ENCODE measurements at places on chromosomes 11 and 22.

DNA sequence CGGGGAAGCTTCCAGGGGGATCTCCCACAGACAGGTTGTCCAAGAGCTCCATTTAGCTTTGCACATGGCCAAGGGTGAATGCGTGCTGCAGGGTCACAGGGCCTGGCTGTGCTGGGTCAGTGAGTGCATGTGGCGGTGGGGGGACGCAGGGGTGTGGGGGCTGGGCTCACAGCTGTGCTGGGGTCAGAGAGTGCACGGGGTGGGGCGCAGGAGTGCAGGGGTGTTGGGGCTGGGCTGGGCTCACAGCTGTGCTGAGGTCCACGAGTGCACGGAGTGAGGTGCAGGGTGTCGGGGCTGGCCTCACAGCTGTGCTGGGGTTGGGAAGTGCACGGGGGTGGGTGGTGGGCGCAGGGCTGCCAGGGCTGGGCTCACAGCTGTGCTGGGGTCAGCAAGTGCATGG is 557.7 kb downstream of the BRD1 start:
- no peak for DNase-seq

GRCh38 chr11:59263225-59263894 is 50.6 kb upstream of the MPEG1 start:
- DNase-seq, result no peak

- no peak for DNase-seq
Observed at GRCh38 chr11:81033779-81034540, 1593.1 kb upstream of the TENM4 start.

- DNase-seq, result peak; percentile 68
Observed at GRCh38 chr11:1747753-1748635, 2.4 kb downstream of the IFITM10 start.

GRCh38 chr22:25364281-25364680 is 144.8 kb downstream of the CRYBB2 start:
- no peak for DNase-seq

- DNase-seq, result no peak
Observed at GRCh38 chr11:92861634-92862033, 107.8 kb upstream of the MTNR1B start.

DNA sequence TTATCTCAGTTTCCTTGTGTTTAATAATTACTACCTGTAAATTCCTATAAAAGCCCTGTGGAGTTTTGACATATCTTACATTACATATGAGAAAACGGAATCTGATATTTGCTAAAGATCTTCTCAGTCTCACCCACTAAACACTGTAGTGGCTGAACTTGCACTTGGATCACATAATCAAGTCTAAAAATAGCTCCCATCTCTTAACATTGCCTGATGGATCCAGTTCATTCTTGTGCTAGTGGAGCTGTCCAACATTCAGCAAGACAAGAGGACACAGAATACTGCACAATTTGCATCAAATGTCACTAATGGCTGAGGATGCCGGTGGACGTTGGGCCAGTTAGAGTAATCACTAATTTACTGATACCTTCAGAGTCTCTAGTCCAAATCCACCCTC is 569.9 kb upstream of the ANO5 start:
- DNase-seq, result no peak

- no peak for DNase-seq
Observed at GRCh38 chr11:118245936-118246562, 6.1 kb downstream of the MPZL3 start.

DNA sequence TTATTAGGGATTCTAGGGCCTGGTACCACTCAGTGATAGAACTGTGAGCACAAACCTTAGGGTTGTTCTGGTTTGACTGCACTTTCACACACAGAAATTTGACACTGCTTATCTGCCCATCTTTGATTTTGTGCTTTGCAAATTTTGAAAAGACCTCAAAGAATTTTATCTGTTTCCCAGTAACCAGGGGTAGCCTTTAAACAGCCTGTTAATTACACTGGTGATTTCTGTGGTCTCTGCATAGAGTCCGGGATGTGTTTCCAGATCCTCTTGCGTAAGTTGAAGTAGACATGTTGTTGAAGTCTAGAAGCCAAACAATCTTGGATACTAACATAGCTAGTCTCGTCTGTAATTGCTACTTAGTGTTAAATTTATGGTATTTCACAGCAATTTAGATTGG is 75.3 kb downstream of the C22orf31 start:
- no peak for DNase-seq

DNA sequence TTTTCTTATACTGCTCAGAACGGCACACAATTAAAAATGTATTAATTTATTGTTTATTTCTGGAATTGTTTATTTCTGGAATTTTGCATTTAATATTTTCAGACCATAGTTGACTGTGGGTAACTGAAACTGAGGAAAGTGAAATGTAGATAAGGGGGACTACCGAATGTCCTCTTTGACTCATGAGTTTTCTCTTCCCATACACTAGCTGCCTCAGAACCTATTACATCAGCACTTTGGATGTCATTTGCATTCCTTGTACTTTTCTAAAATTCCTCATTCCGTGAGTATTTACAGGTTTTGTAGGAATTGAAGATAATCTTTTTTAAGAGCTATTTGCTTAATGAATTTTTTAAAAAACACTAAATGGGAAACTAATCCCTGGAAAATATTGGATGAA is 29.8 kb downstream of the ZC3H12C start:
- DNase-seq, result no peak

- no peak for DNase-seq
Observed at GRCh38 chr11:109853156-109853776, 239.9 kb upstream of the ZC3H12C start.

DNA sequence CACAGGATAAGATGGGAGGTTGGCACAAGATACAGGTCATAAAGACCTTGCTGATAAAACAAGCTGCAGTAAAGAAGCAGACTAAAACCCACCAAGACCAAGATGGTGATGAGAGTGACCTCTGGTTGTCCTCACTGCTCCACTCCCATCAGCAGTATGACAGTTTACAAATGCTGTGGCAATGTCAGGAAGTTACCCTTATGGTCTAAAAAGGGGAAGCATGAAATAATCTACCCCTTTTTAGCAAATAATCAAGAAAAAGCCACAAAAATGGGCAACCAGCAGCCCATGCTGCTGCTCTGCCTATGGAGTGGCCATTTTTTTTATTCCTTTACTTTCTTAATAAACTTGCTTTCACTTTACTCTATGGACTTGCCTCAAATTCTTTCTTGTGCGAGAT is 8.7 kb upstream of the PIWIL4 start:
- no peak for DNase-seq

GRCh38 chr22:49240472-49240871 is 587.2 kb downstream of the BRD1 start:
- DNase-seq, result no peak

DNA sequence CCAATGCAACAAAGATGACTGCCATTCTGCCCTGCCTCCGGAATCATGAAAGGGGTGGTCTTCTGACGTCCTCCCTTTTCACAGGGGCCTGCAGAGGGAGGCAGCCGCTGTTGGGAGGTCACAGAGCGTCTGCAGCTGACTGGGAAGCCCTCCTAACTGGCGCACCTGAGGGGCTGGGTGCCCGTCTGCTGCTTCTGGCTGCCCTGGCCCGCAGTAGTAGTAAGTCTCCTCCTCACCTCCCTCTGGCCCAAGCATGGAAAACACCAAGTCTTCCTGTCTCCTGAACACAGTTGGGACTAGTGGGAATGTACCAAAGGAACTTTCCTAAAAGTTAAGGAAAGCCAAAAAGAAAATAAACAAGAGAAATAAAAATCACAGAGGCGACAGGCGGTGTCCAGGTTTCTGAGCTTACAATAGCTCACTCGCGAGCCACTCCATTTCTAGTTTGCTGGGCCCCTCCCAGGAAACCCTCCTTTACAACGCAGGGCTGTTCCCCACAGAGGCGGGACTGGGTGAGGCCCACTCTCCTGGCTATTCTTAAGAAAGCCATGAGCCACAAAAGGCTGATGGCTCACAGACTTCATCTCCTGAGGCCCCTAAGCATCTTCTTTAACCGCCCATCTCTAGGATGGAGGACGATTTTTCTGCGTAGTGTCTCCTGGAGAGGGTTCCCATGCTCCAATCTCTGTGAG is 37.0 kb upstream of the CECR2 start:
- DNase-seq, result no peak

DNA sequence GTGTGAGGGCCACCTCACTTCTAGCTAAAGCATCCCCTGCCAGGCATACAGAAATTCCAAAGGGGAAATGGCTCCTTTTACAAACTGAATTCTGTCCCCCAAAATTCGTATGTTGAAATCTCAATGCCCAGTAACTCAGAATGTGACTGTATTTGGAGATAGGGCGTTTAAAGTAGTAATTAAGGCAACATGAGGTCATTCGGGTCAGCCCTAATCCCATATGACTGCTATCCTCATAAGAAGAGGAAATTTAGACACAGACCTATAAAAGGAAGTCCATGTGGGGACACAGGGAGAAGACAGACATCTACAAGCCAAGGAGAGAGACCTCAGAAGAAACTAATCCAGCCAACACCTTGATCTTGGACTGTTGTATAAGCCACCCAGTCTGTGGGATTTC is 119.1 kb downstream of the CHST1 start:
- DNase-seq, result no peak

DNA sequence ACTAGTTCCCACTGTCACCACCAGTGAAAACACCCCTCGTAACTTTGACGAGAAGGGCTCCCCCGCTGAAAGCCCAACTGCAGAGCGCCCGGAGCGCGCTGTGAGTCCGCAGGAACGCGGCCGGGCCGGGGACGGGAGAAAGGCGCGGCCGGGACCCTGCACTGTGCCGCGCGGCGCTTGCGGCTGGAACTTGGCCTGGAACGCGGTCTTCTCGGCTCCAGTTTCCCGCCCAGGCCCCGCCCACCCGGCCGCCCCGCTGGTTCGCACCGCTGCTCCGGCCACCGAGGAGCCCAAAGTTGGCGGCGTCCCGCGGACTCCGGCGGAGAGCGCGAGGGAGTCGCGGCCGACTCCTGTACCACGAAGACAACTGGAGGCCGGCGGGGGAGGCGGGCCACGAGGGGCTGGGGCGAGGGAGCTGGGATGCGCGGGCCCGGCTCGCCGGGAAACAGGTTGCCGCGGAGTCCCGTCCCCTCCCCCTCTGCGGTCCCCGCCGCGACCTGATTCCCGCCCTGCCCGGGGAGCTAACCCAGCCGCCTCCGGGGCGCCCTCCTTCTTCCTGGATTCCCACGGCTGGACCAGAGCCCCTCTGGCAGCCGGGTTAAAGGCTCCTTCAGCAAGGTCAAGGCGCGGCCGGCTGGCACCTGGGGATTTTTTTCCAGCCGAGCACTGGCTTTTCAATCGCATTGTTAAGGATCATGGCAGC is 3.4 kb downstream of the TENM4 start:
- DNase-seq, result peak; percentile 61

- DNase-seq, result no peak
Observed at GRCh38 chr11:94746721-94747120, 21.4 kb upstream of the AMOTL1 start.

- DNase-seq, result no peak
Observed at GRCh38 chr22:39825661-39826102, 67.9 kb downstream of the ENTHD1 start.

DNA sequence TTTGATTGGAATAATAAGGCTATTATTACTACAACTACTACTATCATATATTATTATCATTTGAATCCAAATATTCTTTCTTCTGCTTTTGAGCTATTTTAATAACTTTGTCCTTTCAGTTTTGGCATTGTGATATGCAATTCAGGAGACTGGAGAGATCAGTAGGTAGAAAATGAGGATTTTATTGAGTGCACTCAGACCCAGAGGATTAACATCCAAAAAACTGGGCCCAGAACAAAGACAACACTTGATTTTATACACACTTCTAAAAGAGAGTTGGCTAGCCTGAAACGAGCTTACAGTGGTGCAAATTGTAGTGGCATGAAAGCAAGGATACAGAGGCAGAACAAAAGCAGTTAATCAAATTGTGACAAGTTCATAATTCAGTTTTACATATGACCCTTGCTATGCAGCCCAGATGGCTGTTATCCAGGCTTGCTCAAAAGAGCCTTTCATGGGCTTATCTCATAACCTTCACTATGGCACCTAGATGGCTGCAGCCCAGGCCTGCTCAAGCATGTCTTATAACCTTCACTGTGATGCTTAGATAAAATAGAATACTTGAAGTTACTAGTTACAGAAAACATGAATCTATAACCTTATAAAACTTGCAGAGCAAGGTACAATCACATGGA is 796.3 kb upstream of the RAG2 start:
- no peak for DNase-seq

- no peak for DNase-seq
Observed at GRCh38 chr11:106087815-106088435, 10.5 kb downstream of the AASDHPPT start.

DNA sequence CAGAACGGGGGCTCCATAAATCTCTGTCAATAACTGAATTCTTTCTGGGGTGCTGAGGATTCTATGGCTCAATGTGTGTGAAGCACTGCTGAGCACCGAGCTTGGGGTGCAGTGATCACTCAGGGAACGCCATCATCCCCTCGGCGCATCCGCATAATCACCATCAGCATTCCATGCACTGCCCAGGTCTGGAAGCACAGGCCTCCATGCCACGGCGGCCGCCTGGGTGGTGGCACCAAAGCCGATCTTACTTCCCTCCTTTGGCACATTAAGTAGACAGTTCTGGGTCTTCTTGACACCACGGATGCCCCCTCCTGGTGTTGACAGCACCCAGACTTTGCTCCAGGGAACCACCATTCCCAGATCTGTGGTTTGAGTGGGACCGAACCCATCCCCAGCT is 15.6 kb downstream of the LTO1 start:
- no peak for DNase-seq

- peak; percentile 91 for DNase-seq
Observed at GRCh38 chr11:67265633-67266448, 432 bp upstream of the GRK2 start.

DNA sequence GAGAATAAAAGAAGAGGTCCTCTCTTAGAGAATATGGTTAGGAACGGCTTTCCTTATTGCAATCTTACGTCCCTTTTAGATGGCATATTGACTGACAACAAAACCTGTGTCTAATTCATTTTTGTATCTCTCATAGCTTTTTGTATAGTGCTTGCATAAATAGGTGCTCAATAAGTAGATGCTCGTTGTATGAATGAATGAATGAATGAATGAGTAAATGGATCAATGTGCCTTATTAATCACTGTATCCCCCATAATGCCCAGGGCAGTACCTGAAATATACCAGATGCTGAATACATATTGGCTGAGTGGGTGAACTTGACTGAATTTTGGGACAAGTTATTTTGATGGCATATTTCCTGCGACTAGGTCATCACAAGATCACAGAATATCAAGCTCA is 97.9 kb downstream of the SERGEF start:
- no peak for DNase-seq

DNA sequence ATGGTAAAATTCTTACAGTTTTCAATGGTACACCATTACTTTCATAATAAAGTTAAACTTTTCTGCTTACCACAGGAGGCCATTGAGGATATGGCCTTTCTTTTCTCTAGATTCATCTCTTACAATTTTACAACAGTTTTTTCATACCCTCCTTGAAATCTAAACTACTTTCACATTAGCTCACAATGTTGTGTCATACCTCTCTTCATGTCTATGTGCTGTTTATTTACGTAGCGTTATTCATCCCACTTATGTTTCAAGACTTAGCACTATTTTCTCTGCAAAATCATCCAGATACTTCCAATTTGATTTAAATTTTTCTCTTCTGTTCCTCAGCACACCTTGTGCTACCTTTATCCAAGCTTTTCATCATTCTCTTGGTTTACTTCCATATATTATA is 123.3 kb downstream of the METTL15 start:
- no peak for DNase-seq
